PC-9 (cell line): ENCODE measurements at places on chromosomes 7 and 10. TPM values are rescaled to one million over a fixed set of nuclear protein-coding genes. Genes with fewer than 3 reads are reported as not detected.

The HOXA3 gene
- 50.5 and 53.1 TPM in 2 replicates for total RNA-seq

The ARMC3 gene
- 10.0 and 14.4 TPM in 2 replicates for total RNA-seq

The TMEM176A gene
- not detected in 2 replicates for total RNA-seq

The OR2A7 gene
- total RNA-seq, result 6.0 and 7.6 TPM in 2 replicates

The ELN gene
- total RNA-seq, result 0.11 TPM in 1 of 2 replicates, not detected in the other

The C7orf25 gene
- 4.9 and 7.3 TPM in 2 replicates for total RNA-seq

The WASL gene
- 31.4 and 40.3 TPM in 2 replicates for total RNA-seq

The OR2A12 gene
- not detected in 2 replicates for total RNA-seq

The MYO1G gene
- 0.24 and 0.28 TPM in 2 replicates for total RNA-seq

The MOGAT3 gene
- total RNA-seq, result not detected in 2 replicates

The TLX1 gene
- not detected in 2 replicates for total RNA-seq

The MCM10 gene
- total RNA-seq, result 20.9 and 24.5 TPM in 2 replicates

The CFAP70 gene
- total RNA-seq, result 3.1 and 4.1 TPM in 2 replicates

The FANK1 gene
- total RNA-seq, result 21.4 and 24.7 TPM in 2 replicates

The MYL10 gene
- not detected in 2 replicates for total RNA-seq

The SPRN gene
- total RNA-seq, result not detected in 2 replicates

The ACTR3C gene
- total RNA-seq, result 24.1 and 34.5 TPM in 2 replicates

The ESYT2 gene
- 124 and 162 TPM in 2 replicates for total RNA-seq

The STEAP2 gene
- 10.1 and 10.4 TPM in 2 replicates for total RNA-seq

The PTF1A gene
- total RNA-seq, result not detected in 2 replicates

The GSAP gene
- 15.6 and 17.2 TPM in 2 replicates for total RNA-seq

The C10orf62 gene
- 0.45 and 0.59 TPM in 2 replicates for total RNA-seq

The TMEM225B gene
- total RNA-seq, result 1.5 and 1.8 TPM in 2 replicates

The DMBT1 gene
- total RNA-seq, result 0.53 and 0.98 TPM in 2 replicates

The NODAL gene
- total RNA-seq, result not detected in 2 replicates

The EEF1AKMT2 gene
- 16.4 and 18.4 TPM in 2 replicates for total RNA-seq

The CLCN1 gene
- total RNA-seq, result 0.15 TPM in 1 of 2 replicates, not detected in the other

The SUGCT gene
- total RNA-seq, result 2.7 and 3.5 TPM in 2 replicates

The FGL2 gene
- total RNA-seq, result not detected in 2 replicates
